Anterior cingulate cortex (tissue), 58 donors: ENCODE measurements at places on chromosomes 12 and 14.

GRCh38 chr14:22656226-22656625 lies 12.1 kb upstream of the OR6J1 start:
- no peak for DNase-seq

DNA sequence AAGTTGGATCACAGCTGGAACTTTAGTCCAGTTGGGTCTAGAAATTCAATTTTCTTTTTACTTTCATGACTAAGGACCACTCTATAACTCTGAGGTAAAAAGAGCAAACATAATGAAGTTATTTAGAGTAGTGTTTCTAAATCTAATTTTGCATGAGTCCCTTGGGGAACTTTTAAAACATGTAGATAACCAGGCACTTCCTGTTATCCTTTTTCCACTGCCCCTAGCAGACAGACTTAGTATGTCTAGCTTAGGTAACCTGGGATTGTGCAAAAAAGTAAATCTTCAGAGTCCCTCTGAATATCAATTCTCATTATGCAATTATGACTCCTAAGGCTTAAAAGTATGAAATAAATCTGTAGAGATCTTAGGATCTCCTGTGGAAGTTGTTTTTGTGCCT lies 371.2 kb downstream of the DIO2 start:
- no peak for DNase-seq

- no peak for DNase-seq
Measured at GRCh38 chr14:90611936-90612335, 204.3 kb downstream of the TTC7B start.

DNA sequence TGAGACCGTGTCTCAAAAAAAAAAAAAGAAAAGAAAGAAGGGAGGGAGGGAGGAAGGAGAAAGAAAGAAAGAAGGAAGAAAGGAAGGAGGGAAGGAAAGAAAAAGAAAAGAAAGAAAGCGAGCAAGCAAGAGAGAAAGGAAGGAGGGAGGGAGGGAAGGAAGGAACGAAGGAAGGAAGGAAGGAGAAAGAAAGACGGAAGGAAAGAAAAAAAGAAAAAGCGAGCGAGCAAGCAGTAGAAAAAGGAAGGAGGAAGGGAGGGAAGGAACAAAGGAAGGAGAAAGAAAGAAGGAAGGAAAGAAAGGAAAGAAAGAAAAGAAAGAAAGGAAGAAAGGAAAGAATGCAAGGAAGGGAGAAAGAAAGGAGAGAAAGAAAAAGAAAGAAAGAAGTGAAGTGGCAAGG lies 504.0 kb downstream of the GLT1D1 start:
- DNase-seq, result no peak

GRCh38 chr14:59186306-59186705 lies 2.2 kb upstream of the DAAM1 start:
- no peak for DNase-seq
